ENCODE measurements at places on chromosomes 13 and 19.

DNA sequence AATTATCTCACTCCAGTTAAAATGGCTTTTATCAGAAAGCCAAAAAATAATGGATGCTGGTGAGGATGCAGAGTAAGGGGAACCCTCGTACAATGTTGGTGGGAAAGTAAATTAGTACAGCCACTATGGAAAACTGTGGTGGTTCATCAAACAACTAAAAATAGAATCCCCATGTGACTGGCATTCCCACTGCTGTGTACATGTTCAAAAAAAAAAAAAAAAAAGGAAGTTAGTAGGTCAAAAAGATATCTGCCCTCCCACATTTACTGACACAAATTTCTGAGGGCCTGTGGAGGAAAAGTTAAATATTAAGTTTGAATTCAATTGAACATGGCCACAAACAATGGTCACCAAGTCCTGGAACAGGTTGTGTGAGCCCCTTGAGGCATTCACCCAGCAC is 9.8 kb upstream of the ZSCAN5A start:
- DNase-seq: no peak

DNA sequence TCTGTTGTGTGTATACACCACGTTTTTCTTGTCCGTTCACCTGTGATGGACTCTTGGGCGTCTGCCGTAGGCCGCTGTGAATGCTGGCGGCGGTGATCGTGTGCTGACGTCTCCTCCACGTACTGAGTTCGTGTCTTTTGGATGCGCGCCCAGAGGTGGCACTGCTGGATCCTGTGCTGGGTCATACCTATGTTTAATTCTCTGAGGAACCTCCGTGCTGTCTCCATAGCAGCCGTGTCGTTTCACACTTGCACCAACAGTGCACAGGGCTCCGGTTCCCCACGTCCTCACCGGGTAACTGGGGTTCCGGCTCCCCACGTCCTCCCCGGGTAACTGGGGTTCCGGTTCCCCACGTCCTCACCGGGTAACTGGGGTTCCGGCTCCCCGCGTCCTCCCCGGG is 56.2 kb downstream of the ATP11A start:
- no peak for DNase-seq

DNA sequence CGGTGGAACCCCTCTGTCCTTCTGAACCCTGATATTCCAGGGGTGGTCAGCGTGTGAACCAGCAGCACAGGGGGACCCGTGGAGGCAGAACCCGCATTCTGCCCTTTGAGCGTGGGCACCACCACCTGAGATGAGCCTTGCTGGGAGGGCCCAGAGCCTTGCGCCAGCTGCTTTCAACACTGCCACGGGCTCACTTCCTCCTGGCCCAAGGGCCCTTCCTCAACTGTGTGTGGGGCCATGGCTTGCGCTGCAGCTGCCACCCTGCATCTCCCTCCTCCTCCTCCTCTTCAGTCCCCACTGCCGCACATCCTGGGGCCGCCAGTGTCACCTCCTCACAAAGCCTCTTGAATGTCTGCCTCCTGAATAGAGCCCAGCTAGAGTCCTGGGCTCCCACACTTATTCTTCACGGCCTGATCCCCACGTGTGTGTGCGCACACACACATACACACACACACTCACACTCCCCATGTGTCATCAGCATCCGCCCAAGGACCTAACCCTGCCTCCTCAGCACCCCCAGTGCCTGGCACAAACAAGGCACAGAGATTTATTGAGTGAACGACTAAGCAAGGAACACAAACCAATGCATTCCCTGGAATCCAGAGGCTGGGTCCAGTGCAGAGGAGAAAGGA is 26.9 kb upstream of the TMEM160 start:
- no peak for DNase-seq

DNA sequence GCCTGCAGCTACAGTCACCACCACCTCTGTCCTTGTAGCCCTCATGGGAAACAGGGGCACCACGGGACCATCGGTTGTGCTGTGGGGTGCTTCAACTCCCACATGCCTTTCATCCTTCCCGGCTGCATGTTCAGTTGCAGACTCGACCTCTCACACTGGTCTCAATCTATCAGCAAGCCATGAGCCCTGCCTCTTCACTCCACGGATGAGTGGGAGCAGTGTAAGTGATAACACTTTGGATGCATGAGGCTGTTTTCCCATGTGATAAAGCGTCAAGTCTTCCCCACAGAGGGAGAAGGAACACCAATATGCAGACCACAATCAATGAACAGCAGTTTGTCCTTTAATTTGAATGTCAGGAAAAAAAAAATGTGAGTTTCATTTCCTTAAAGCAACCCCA is 12.2 kb downstream of the SERP2 start:
- DNase-seq: no peak
